ENCODE measurements at places on chromosomes 5 and 9. TPM values are rescaled to one million over a fixed set of nuclear protein-coding genes. Genes with fewer than 3 reads are reported as not detected.

Gene CDKN2B
- polyA plus RNA-seq: 1.8 TPM

Gene CORO2A
- 5.3 TPM for polyA plus RNA-seq

Gene NIPSNAP3A
- polyA plus RNA-seq: 60.0 TPM

Gene PCA3
- polyA plus RNA-seq: 2.4 TPM

Gene ARID3C
- polyA plus RNA-seq: 0.60 TPM

Gene GHR
- polyA plus RNA-seq: 11.3 TPM

Gene CCL21
- polyA plus RNA-seq: not detected

Gene SLF1
- 15.3 TPM for polyA plus RNA-seq

Gene MSMP
- 1.6 TPM for polyA plus RNA-seq

Gene CDH10
- 36.6 TPM for polyA plus RNA-seq

Gene KLF4
- polyA plus RNA-seq: 42.9 TPM

Gene DAB2
- 21.5 TPM for polyA plus RNA-seq

Gene IL11RA
- polyA plus RNA-seq: 69.9 TPM

Measured in spinal cord (tissue), 10 donors.